ENCODE measurements at places on chromosomes 2 and 18.

DNA sequence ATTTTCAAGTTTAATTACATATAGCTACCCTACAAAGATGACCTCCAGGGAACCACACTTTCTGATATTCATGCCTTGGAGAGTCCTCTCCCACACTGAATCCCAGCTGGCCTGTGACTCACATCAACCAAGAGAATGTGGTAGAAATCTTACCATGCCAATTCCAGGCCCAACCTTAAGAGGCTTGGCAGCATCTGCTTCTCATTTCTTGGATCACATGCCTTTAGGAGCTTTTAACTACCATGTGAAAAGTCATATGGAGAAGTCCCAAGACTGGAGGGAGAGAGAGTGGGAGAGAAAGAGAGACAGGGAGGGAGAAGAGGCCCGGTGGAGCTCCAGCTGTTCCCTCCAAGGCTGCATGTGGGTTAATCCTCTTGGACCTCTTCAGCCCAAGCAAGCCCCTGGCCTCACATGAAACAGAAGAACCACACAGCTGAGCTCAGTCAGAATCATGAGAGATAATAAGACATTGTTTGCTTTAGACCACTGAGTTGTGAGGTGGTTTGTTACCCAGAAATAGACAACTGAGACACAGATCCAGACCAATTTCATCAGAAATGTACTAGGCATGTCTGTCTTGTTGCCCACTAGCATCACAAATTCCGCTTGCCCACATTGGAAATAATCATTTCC, 190.7 kb downstream of the MTCL1 start:
- no peak for DNase-seq

DNA sequence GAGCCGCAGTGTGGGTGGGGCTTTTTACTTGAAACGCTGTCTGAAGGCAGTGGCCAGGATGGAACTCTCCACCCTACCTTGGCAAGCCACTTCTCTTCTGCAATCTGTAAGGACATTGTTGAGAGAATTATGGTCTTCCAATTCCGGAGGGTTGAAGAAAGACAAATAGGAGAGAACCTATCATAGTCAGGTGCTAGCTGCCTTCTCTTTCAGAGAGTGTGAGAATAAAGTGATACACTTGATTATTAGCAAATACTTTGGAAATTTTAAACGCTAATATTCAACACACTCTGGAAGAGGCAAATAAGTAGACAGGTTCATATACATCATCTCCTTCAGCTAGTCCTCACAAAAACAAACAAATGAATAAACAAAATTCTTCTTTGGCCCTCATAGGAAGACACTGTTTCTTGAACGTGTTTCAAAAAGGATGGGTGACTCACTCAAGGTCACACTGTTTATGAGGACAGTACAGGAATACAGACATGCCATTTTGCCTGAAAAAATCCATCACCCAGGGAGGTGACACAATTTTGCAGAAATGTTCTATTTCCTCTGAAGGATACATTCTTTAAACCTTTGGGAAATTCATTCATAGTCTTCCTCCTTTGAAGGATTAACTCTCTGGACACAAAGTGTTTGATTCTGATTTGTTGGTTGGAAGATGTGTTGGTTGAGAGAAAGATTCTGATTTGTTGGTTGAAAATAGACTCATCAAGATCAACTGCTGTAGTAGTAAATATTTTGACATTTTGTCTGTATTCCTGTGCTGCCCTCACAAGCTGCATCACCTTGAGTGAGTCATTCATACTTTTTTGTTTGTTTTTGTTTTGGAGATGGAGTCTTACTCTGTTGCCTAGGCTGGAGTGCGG, 2.2 kb upstream of the IL1RN start:
- no peak for DNase-seq

DNA sequence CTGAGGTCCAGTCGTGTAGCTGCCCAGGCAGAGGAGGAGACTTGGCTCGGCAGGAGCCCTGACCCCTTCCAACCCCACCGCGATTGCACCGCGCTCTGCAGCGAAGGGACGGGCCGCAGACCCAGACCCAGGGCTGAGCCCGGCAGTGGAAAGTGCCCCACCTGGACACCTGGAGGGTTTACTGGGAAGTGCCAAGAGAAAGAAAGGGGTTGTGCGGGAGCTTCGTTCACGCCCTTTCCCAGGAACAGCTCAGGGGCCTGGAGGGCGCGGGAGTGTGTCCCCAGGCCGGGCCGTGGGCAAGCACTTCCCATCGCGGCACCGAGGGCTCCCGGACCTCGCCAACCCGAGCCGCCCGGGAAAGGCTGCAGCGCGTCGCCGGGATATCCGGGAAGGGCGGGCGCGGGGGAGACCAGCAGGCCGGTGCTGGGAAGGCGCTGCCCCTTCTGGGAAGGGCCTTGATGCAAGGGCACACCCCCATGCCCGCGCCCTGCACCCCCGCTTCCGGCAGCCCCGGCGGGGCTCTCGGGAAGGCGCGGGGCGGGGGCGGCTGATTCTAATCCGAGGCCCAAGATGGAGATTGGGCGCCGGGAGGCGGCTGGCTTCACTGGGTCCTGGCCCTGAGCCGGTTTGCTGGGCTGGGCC, 36.1 kb upstream of the MRPL33 start:
- no peak for DNase-seq

DNA sequence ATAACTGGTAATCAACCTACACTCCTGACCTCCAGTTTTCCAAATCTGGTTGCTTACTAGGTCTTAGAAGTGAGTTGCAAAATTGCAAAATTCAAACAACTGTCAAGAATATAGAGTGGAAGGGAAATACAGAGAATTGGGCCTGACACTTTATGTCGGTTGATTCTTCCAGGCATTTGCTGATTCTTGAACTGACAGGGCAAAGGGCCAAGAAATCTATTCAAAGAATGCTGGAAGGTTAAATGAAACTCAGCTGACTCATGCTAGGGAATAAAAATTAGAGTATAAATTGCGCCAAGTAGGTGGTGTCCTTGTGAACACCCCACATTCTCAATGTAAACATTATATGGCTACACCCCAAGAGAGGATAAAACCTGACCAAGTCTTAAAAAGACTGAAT, 21.5 kb upstream of the ZSCAN30 start:
- no peak for DNase-seq

DNA sequence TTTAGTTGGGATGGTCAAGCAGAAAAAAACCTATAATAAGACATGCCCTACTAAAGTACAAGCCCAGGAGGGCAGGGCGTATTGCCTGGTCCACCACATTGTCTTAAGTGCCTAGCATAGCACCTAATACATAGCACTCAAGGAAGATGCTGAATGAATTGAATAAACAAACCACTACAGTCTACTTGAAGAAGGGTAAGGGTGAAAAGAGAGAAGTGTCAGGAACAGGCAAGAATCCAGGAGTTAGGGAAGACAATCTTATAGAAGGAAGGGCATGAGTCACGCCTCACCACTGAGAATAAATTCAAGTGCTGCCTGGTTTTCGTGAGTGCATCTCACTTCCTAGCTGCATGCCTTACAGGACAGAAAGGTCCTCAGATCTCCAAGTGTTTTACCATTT, 13.9 kb downstream of the SLC19A3 start:
- no peak for DNase-seq

DNA sequence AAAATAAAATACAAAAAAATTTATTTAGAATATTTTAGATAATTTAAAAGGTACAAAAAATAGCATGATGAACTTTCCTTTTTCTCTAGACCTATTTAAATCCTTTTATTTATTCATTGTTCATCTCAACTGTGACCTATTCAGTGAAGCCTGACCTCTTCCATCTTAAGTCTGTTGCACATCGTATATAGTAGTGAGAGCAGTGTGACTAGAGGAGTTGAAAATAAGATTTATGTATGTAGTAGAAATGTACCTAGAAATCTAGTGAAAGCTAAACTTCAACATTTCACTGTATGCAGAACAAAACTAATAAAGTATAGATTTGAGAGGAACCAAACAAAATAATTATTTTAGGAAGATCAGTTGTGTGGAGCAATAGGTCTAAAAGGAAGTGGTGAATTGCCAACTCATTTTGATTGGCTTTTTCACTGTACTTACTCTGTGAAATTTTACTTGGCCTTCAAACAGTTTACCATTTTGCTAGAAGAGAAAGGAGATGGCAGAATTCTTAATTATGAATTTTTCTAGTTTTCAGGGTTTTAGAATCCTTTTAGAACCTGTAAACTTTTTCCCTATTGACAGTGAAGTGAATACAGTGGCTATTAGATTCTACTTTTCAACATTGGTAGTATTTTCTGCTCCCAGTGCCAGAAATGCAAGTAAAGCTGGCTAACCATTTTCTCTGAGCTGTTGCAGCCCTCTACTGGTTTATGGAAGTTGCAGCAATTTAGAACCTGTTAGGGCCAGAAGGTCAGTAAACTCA, 11.0 kb downstream of the ANKRD12 start:
- DNase-seq: no peak

DNA sequence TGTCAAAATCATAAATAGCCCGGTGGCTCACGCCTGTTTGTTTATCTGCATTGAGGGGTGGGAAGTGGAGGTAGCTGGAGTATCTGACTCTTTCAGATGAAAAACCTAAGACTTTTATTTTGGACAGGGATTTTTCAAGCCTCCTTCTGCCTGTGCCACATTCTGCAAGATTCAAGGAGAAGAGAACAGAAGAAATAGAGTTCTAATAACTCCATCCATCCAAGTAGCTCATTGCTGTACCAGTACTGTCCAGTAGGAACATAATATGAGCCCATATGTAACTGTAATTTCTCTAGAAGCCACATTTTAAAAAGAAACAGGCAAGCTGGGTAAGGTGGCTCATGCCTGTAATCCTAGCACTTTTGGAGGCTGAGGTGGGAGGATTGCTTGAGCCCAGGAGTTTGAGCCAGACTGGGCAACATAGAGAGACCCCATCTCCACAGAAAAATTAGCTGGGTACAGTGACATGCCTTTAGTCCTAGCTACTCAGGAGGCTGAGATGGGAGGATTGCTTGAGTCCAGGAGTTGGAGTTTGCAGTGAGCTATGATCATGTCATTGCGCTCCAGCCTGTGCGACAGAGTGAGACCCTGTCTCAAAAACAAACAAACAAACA, 35.4 kb upstream of the NT5DC4 start:
- DNase-seq: no peak

GRCh38 chr2:9092383-9093282, 89.1 kb upstream of the MBOAT2 start:
- no peak for DNase-seq

All from 8988T (cell line).